ENCODE measurements at places on chromosomes 7 and 10.

DNA sequence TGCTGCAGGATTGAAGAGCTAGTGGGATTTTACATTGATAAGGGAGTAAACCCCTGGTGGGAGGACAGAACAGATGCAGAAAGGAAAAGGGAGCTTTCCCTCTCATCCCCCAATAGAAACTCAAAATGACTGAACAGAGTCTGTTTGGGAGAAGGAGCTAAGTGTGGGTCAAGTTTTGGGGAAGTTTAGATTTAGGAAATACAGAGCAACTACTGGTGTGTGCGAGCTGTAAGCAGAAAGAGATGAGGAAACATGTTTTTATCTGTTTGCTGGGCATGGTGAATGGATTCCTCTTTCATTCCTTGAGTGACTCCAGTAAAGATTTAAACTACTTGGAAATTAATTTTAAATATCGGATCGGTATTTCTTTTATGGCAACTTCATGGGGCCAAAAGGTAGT lies 132.7 kb downstream of the AOAH start:
- DNase-seq, result no peak

GRCh38 chr10:101781655-101781983 lies 1.6 kb downstream of the NPM3 start:
- no peak for DNase-seq

DNA sequence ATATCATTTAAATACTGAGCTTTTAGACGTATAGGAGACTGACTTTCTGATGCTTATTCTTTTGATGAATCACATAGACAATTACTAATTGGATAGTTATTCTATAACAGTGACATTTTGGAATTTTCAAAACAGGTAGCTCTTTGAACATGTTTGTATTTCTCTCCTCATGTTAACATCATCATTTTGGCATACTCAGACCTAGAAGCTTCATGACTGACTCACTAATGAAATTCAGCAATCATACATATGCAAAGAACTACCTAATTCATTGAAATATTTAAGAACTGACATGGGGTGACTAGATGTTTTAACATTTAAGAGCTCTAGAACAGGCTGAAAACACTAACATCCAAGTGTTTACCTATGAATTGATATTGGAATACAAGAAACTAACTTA lies 192.3 kb downstream of the VTI1A start:
- DNase-seq, result no peak

- DNase-seq, result no peak
Measured at GRCh38 chr7:136941816-136942215, 73.4 kb downstream of the CHRM2 start.

GRCh38 chr10:77850620-77851231 lies 75.8 kb downstream of the DLG5 start:
- DNase-seq, result no peak

DNA sequence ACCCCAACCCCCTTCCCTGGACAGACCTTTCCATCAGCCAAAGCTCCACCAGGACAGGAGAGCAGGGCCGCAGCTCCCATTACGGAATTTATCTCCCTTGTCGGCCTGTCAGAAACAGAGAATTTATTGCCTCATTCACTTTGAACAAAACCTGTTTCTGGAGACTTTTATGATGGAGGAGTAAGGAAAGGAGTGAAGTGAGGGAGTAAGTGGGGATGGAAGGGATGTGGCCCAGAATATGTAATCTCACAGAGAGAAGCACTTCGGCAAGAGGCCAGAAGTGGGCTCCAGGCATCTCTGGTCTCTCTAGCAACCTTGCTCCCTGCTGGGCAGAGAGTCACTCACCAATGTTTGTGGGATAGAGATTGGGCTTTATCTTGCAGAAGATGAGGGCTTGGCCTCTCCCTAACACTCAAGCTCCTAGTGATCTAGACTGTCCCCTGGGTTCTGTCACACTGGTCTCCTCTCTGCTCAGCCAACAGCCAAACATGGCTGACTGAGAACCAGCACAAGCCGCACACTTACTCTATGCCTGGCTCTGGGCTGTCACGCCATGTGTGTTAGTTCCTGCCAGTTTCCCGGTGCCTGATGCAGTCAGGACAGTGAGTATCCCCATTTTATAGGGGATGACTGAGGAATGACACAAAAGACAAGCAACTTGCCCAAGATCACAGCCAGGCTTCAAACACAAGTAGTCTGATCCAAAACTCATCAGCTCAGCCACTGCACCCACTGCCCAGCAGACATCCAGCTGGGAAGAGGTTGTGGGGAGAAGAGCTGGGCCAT lies 149.4 kb upstream of the ZMIZ1 start:
- DNase-seq, result no peak

GRCh38 chr7:50356212-50356944 lies 51.9 kb downstream of the IKZF1 start:
- no peak for DNase-seq

DNA sequence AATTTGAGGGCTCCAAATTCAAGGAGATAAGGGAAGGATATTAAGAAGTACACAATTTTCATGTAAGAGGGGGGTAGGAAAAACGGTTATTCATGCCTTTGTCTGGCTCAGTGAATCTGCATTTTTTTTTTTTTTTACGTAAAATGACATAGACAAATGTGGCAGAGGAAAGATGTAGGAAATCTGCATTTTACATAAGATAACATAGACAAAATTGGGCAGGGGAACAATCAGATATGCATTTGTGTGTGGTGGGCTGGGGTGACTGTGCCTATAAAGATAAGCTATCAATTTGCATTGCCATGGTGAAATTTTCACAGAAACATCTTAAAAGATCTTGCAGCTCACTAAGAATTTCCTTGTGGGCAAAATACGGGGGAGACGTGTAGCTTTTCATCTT lies 92.7 kb upstream of the GPR141 start:
- no peak for DNase-seq

DNA sequence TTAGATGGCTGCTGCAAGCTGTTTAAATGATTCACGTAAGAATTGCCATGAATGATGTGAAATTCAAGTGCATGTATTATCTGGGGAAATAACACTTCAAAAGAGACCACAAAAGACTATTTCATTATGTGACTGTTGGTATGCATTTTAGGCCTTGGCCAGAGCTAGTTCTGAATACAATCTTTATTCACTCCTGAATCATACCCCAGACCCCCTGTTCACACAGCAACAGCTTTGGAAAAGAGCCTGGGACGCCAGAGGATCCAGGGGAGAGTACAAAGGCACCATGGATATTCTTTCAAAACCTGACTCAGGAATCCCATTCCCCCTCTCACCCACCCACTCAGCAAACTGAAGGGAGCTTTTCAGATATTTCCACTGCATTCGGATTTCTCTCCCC lies 377.1 kb upstream of the DPP6 start:
- no peak for DNase-seq

GRCh38 chr7:117375380-117375779 lies 51.9 kb downstream of the ASZ1 start:
- DNase-seq, result no peak

- DNase-seq, result no peak
Measured at GRCh38 chr7:92843781-92844180, 7.4 kb upstream of the CDK6 start.

- no peak for DNase-seq
Measured at GRCh38 chr7:69269806-69270205, 328.5 kb upstream of the AUTS2 start.

GRCh38 chr10:43685744-43686143 lies 37.1 kb upstream of the ZNF32 start:
- no peak for DNase-seq

- DNase-seq, result no peak
Measured at GRCh38 chr7:66687186-66687585, 53.3 kb upstream of the RABGEF1 start.

DNA sequence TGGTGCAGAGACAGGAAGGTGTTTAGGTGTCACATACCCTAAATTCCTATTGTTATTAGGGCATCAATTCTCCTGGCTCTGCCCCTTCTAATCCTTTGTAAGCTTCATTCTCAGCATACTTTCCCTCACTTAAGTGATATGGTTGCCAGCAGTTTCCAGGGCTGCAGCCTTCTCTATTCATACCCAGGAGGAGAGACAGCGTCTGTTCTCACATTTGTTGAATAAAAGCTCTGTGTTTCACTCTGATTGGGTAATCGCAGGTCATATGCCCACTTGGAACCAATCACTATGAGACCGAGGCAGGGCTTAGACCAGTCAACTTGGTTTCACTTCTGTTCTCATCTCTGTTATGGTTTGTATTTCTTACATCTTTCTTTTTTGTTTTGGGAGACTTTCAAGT lies 109.6 kb upstream of the MTPN start:
- DNase-seq, result no peak

GRCh38 chr7:84070770-84071169 lies 123.8 kb downstream of the SEMA3A start:
- DNase-seq, result no peak

DNA sequence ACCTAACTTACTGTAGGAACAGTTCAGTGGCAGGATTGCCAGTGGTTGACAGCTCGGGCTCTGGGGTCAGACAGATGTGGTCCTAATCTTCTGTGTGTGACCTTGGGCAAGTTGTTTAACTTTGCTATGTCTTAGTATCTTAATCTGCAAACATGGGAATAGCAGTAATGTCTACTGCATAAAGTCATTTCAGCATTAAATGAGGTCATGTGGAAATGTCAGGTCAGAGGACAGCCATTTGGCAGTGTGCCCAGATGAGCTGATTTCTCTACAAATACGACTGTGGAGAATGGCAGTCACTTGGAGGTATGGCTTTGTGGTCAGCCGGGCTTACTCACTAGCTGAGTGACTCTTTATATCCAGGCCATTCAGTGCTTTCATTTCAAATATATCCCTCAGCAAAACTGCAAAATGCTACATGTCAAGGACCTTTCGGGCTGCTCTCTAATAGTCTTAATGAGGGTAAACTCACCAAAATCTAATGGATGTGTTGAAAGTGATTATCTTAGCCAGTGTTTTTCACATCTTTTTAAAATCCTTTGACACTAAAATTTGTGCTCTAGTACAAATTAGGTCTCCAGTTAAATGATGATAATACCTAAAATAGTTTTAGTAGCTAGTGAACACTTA lies 171.4 kb downstream of the ST7 start:
- peak; percentile 40 for DNase-seq

DNA sequence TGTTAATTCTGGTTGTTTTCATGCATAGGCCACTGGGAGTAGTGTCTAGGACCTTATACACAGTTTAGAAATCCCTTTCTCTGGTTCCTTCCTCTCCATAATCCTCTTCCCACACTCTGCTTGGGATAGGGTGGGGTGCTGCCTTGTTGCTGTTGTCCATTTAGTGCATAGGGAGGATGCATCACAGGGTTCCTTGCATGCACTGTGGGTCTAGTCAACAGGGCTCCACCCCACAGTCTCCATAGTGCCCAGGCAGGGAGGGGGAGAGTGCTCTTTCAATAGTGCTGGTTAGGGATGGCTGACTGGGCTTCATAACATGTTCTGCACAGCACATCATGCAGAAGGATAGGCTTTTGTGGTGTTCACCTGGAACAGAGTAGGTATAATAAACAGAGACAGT lies 81.1 kb downstream of the ARHGAP12 start:
- no peak for DNase-seq

GRCh38 chr7:148162808-148163207 lies 427.8 kb upstream of the C7orf33 start:
- no peak for DNase-seq

DNA sequence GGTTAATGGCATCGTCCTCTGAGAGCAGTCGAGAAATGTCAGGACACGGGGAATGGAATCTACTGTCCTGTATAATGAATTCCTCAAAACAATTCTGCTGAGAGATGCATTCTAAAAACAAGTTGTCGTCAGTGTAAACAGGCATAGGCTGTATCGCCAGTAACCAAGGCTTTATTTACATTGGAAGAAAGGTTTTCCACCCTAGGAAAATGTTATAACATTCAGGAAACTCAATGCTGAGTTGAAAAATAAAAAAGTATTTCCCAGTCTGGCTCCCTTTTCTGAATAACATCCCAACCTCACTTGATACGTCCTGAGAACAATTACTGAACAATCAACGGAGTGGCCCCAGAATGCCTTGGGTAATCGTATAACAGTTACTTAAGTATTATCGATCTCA lies 79.6 kb upstream of the UCN3 start:
- DNase-seq, result no peak

DNA sequence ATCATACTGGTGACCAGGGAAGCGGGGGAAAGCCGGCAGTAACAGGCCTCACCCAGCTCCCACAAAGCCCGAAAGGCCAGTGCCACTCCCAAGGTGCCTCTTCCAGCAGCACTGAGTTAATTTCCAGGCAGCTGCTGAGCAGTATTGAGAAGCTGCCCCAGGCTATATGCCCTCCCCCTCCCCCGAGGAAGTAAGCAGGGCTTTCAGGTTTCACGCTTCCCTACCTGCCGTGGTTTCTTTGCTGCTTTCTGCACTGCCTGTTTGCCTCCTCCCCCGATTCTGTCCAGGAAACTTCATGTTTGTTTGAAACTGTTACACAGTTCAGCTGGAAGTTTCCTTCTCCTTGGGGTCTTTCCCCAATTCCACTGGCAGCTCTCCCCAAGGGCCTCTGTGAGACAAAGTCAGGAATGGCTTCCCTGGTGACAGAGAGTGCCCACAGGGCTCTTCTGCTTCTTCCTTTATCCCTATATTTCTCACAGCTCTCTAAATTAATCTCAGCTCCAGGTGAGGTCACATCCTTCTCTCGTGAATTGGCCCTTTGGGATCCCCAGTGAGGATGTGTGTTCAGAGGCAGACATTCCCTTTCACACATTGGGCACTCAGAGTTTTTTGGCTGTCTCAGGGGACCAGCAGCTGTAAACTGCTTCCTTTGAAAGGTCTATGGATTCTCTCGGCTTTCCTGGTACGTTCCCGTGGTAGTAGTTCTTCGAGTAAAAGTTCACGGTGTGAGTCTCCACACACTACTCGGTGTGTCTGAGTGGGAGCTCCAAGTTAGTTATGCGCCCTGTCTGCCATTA lies 19.4 kb downstream of the C1GALT1 start:
- no peak for DNase-seq

- no peak for DNase-seq
Measured at GRCh38 chr10:123948030-123948823, 56.6 kb upstream of the CPXM2 start.

DNA sequence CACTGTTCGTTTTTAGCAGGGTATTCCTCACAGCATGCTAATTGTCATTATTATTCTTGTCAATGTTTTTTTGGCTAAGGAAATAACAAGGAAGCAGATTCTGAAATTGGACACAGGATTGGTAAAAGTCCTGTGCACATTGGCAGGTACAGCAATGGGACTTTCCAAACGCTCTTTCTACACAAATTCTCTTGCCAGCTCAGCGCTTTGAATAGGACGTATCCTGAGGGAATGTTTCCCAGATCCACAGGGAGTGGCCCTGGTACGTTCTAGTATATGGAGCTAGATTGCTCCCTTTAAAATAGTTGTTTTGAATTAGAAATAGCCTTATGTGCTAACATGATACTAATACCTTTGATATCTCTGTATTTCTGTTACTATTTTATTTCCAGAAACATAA lies 82.8 kb upstream of the GRB10 start:
- no peak for DNase-seq

GRCh38 chr7:47471831-47472230 lies 110.1 kb downstream of the TNS3 start:
- DNase-seq, result no peak

All from stimulated activated CD8-positive, alpha-beta memory T cell treated with anti-CD3 and anti-CD28 coated beads, Interleukin-7, amount 100 ng/mL, for 24 hours (primary cell).